ENCODE measurements at places on chromosomes 7 and 10. TPM values are rescaled to one million over a fixed set of nuclear protein-coding genes. Genes with fewer than 3 reads are reported as not detected.

Gene FFAR4
- not detected for total RNA-seq

Gene C10orf53
- not detected for total RNA-seq

Gene ASB15
- not detected for total RNA-seq

Gene NSUN6
- total RNA-seq: 10.8 TPM

Gene DDC
- total RNA-seq: 0.26 TPM

Gene PON3
- 0.64 TPM for total RNA-seq

- no peak for DNase-seq
Measured at GRCh38 chr10:12103802-12104201, 25.7 kb upstream of the SEC61A2 start.

- no peak for DNase-seq
Measured at GRCh38 chr7:138710536-138711385, 9.6 kb upstream of the SVOPL start.

GRCh38 chr7:50805447-50806125 is 22.9 kb upstream of the GRB10 start:
- DNase-seq: no peak

DNA sequence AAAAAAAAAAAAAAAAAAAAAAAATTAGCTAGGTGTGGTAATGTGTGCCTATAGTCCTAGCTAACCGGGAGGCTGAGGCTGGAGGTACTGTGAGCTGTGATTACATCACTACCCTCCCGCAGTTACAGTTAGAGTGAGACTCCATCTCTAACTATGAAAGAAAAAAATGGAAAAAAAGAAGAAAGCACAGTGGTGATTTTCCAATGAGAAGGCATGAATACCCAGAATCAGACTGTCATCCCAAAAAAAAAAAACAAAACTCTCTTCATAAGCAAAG is 269.9 kb upstream of the MKLN1 start:
- no peak for DNase-seq

DNA sequence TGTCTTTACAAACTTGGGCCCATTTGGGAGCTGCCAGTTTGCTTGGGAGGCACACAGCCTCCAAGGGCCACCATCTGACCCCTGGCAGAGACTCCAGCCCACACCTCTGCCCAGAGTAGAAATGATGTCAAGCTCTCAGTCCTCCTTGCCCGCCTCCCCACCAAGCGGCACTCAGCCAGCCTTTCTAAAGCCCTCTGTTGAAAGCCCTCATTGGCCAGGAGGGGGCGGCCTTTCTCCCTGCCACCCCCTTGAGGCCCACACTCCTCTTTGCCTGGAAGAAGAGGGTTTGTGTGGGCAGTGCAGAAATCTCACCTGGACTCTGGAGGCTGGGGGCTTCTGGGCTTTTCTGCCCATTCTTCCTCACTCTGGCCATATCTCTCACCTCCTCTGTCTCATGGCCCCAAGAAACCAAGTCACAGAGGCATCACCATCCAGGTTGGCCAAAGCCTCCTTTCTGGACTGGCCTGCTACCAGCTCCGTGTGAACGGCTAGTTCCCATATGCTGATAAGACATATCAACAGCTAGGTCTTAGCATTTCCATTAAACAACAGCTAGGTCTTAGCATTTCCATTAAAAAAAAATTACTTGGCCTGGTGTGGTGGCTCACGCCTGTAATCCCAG is 36.1 kb downstream of the UBTD1 start:
- DNase-seq: no peak

DNA sequence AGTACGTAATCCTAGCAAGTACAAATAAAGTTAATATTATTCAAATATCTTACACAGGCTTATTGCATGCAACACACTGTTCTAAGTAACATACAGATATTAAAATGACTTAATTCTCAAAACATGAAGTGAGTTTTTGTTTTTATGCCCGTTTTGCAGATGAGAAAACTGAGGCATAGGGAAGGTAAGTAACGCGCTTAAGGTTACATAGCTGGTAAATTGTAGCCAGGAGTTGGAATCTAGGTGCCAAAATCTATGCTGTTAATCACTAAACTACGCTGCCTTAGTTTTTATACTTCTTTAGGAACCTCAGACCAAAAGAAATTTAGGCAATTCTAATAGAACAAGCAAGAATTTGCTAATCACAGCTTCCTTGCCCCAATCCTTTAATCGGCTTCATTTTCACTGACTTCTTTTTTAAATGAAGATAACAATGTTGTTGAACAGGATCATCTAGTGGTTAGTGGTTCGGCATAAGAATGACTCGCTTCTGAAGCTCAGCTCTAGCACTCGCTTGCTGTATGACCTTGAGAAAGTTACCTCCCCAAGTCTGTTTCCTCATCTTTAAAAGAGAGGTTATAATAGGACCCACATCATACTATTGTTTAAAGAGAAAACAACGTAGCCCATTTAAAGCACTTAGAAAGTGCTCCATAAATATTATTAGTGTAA is 1.0 kb upstream of the LRRTM3 start:
- peak; percentile 21 for DNase-seq

- DNase-seq: no peak
Measured at GRCh38 chr10:6168084-6168483, 34.6 kb upstream of the PFKFB3 start.

DNA sequence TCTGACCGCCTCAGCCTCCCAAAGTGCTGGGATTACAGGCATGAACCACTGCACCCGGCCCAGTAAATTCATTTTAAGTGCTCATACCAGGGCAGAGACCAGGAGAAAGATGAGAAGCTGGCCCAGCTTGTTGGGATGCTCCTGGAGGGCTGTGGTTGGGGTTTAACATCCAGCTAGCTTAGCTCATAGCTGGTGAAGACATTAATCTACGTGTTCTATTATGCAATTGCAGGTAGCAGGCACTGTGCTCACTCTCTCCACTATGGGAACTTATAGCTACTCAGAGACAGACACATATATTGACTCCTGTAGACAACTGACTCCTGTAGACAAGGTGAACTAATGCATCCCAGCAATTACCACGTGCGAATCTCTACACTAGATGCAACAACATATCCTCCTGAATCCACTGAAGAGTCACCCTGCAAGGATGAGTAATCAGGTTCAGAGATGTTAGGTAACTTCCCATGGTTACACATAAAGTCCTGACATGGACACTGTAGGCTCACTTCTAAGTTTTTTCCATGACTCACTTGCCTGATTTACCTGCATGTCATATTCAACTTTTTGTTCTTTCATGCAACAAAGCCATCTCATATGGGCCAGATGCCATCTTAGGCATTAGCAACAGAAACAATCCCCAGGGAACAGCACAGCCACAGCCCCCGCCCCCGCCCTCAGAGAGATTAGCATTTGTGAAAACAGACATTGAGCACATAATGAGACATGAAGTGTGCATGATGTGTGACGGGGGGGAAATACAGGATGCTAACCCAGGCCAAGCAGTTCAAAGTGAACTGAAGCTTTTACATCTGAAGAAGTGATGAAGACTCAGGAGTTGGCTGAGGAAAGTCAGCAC is 37.2 kb downstream of the ERLIN1 start:
- peak; percentile 100 for DNase-seq

GRCh38 chr7:142776206-142776844 is 5.6 kb downstream of the PRSS2 start:
- DNase-seq: no peak

GRCh38 chr7:43057141-43057540 is 55.3 kb upstream of the HECW1 start:
- DNase-seq: no peak

DNA sequence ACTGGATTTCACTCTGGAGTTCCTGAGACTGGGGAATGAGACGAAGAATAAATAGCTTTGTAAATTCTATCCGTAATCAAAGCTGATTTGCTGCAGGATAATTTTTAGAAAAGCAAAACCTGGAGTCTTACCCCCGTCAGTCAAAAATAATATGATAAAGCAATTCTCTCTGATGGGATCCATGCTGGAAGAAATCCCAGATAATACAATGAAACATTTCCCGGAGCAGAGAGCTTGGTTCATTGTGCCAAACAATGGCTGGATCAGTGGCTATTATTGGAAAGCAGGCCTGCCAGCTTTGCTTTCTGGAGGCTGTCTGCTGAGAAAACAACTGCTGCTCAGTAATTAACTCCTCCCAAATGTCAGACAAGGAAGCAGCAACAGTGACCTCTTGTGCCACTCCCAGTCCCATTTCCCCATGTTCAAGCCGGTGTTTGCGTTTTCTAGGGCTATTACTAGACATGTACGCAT is 609.4 kb upstream of the PCDH15 start:
- no peak for DNase-seq

GRCh38 chr10:46992803-46993561 is 81.8 kb downstream of the PTPN20 start:
- peak; percentile 46 for DNase-seq

DNA sequence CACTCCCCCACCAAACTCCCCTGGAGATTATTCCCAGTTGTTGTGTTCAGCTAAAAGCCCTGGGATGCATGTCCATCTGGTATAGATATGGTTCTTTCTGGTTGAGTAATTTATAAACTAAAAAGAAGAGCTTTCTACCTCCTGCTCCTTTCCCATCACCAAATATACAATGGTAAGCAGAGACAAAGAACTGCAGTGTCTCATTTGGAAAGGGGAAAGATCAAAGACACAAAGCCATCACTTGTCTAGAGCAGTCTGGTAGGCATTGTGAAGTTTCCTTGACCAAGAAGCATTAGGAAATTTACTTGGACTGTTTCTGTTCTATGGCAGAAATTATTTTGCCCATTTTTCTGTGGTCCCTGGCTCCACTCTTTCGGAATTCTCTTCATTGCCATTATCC is 24.9 kb upstream of the PANK1 start:
- no peak for DNase-seq

DNA sequence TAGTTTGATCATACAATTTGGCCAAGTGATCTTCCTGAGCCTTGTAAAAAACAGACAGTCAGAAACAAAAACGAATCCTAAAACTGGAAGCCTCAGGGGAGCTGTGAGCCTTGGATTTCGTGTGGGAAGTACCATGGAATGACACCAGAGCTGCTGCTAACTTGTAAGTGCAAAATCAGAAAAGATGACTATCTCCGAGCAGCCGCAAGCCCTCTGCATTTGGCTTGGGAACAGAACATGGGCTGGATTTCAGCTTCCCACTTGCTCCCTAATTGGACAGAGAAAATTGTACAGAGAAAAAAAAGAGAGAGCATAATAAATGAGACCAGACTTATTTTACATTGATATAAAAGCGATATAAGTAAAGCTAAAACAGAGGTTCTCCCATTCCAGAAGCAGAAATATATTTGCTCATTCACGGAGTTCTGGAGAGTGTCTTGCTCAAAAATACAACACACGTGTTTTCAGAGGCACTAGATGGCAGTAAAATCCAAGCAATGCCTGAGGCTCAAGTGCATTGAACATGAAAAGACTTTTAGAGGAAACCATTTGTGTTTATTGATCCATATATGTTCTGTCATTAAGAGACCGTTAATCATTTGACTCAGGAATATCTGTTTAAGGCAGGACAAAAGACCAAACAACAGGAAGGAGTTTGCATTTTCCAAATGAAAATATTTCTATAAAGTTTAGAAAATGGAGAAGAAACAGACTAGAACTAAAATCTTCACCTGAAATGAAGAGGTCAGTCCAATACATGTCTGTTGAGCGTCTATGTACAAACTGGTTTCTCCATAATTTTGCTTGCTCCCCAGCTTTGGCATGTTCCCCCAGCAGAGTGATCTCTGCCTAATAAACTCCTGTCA is 78.3 kb upstream of the SLC26A5 start:
- DNase-seq: peak; percentile 39

DNA sequence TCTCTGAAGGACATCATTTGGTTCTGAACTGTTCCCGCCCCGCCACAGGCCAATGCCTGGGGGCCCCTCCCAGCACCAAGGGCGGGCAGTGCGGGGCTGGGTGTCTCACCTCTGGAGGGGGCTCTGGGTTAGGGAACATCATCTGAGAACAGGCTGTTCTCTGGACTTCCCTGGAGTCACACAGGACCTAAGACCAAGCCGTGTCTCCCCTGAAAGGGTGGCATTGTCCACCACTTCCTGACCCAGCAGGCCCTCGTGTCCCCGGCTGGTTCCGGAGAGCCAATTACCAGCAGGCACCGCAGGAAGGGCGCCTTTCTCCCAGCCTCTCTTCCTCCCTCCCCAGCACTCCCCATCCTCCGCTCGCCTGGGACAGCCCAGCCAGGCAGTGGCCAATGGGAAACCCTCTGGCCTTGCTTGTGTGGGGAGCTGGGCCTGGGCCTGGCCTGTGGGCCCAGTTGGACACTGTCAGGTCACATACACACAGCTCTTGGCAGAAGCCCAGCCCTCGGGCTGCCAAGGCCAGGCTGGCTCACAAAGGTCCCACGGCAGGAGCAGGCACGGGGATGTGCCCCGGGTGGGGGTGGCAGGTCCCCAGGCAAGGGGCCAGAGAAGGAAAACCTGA is 119.5 kb downstream of the SPDYE5 start:
- no peak for DNase-seq

DNA sequence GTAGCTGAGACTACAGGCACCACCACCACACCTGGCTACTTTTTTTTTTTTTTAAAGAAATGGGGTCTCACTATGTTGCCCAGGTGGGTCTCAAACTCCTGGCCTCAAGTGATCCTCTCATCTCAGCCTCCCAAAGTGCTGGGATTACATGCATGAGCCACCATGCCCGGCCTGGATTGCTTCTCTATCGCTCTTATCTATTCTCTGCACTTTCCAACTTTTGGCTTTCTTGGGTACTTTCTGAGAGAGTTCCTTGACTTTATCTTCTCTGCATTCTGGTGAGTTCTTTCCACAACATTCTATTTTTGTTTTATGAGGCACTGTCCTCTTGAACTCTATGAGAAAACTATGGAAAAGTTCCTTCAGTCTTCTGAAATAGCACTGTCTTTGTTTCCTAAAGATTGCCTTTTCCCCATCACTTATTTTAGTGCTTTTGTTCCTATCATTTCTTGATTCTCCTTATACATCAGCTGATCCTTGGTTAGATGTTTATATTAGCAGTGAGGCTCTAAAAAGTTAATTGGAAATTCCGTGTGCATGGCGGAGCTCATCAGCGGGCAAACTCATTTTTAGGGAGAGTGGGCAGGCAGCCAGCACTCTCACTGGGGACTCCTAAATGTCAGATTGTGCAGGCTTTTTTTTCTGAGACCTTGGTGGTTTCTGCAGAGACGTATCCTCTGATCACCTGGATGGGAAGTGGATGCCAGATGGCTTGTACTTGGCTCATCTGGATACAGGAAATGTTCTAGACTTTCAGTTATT is 43.9 kb downstream of the HIP1 start:
- DNase-seq: no peak

GRCh38 chr10:124522933-124523871 is 61.6 kb downstream of the LHPP start:
- no peak for DNase-seq

DNA sequence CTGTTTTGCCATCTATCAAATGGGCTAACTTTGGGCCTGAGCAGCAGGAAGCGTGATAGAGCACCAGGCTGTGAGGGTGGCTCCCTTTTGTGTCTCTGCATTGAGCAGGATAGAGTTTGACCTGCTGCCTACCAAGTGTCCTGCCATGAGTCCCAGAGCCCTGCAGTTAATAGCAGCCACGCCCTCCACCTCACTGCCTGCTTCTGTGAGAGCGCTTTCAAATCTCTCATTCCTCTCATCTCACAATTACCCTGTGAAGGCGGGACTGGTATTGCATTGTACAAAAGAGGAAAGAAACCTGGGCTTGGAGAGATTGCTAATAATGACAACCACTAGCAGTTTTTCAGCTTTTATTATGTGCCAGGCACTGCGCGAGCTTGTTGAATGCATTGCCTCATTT is 39.9 kb downstream of the UNC5B start:
- DNase-seq: no peak

- DNase-seq: no peak
Measured at GRCh38 chr7:156524818-156525597, 115.6 kb upstream of the RNF32 start.
